ENCODE measurements at places on chromosomes 16 and 17.

GRCh38 chr16:77211880-77212740 lies 12.9 kb downstream of the SYCE1L start:
- peak; percentile 82 for DNase-seq

- DNase-seq, result no peak
Measured at GRCh38 chr17:50832267-50832863, 3.0 kb upstream of the WFIKKN2 start.

- DNase-seq, result no peak
Measured at GRCh38 chr17:3906881-3907280, 9.4 kb downstream of the P2RX1 start.

GRCh38 chr17:6556121-6557039 lies at the start of gene PITPNM3:
TSS of gene PITPNM3 (minus strand) at chr17:6556555. CDS start at chr17:6556406, 149 bp downstream.
- DNase-seq, result peak; percentile 16

- no peak for DNase-seq
Measured at GRCh38 chr17:28967221-28968135, 16.2 kb upstream of the PHF12 start.

- DNase-seq, result no peak
Measured at GRCh38 chr17:16483021-16483645, 8.9 kb downstream of the LRRC75A start.

GRCh38 chr17:21217346-21217745 lies 3.4 kb upstream of the TMEM11 start:
- no peak for DNase-seq

GRCh38 chr17:72518159-72518732 lies 397.4 kb downstream of the SOX9 start:
- no peak for DNase-seq

- DNase-seq, result peak; percentile 30
Measured at GRCh38 chr16:8739989-8740704, 57.3 kb downstream of the TMEM186 start.

DNA sequence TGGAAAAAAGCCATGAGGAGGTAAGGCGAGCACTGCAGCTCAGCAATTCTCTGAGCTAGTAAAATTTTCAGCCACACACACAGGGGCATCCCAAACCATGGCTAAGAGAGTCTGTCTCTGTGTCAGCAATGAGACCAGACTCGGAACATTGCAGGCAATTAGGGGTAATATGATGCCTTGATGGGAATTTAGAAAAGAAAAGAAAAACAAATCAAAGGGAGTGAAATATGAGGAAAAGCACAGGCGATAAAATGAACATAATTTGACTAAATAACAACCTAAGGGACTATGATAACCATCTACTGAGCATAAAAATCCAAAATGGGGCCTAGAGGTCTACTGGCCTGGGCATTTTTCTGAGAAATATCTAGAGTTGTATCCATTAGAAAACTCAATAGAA lies 546.0 kb upstream of the PSMD7 start:
- no peak for DNase-seq

DNA sequence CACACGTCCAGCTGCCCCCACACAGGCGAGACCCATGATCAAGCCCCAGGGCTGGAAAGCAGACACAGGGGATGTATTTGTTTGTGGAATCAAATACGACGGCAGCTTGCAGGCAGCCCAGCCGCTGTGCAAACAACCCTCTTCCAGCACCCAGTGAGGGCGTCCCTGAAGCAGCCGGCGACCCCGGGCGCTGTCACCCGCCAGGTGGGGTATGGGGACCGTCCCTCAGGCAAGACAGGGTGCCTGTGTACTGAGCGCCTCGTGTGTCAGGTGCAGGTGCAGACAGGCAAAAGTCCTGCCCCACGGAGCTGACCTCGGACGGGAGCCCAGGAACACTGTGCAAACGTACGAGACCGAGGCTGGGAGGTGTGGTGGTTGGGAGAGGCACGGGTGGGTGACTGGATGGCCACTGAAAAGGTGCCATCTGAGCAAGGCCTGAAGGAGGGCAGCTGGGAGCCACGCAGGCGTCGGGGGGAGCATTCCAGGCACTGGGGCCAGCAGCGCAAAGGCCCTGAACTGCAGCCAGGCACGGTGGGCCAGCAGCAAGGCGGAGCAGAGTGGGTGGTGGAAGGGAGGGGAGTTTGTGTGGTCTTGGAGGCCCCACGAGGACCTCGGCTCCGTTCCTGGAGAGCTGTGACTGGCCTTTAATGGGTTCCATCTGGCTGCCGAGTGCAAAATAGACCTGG lies 48.5 kb downstream of the CBFA2T3 start:
- peak; percentile 39 for DNase-seq

- no peak for DNase-seq
Measured at GRCh38 chr17:71760062-71760720, 360.6 kb upstream of the SOX9 start.

DNA sequence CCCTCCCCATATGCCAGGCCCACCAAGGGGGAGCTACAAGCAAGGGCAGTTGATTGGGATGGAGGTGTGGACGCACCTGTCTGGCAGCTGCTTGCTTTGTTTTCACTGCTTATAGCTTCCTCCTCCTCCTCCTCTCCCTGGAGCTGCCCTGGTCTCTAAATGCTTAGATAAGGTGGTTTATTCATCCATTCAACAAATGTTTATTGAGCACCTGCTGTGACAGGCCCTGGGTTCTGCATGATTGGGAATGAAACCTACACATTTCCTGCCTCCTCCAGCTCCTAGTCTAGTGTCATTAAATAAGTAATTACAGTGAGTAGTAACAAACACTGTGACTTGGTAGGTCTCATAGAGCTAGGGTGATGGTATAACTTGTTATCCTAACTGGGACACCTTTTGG lies 17.4 kb upstream of the MAP3K14 start:
- DNase-seq, result no peak

DNA sequence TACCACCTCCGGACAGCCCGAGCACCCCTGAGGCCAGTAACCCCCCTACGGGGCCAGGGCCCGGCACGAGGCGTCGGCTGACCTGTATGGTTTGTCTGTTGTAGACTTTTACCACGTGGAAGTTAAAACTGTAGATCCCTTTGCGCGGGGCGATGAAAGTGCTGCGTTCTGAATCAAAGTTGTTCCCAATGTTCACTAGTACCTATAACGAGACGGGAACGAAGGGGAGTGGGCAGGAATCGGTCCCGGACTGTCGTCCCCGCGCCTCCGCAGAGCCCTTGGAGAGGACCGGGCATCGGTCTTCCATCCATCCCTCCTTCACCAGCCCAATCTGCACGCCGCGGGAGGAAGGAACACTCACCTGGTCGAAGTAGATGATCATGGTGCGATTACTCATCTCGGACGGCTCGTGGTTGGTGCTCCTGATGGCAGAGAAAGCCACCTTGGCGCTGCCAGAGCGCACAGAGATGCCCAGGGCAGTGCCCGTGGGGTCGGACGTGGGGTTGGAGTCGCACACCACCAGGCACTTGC lies 732 bp downstream of the CBLN1 start:
- DNase-seq, result no peak

- no peak for DNase-seq
Measured at GRCh38 chr16:63578791-63579190, 1542.6 kb upstream of the CDH8 start.

DNA sequence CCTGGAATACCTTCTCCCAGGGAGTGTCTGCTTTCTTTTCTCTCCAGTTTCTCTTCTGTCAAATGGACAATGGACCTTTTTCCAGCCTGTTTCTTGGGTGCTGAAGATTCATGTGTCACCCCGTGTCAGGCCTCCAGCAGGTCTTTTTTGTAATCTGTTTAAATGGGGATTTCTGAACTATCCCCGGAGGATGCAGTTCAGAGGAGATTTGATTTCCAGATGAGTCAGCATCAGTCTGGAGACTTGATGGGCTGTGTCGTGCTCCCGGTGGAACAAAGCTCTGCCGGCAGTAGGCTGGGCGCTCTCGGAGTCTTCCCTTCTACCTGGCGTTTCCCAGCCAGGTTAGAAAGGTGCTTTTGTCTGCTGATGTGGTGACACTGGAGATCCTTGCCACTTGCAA lies 440.6 kb downstream of the HS3ST3B1 start:
- DNase-seq, result no peak

- peak; percentile 81 for DNase-seq
Measured at GRCh38 chr16:30562021-30562420, 3.8 kb upstream of the ZNF764 start.
